Heart left ventricle (tissue), 16 donors: ENCODE measurements at places on chromosomes 11 and 22. TPM values are rescaled to one million over a fixed set of nuclear protein-coding genes. Genes with fewer than 3 reads are reported as not detected.

Gene LRP4
- 15.8 TPM for total RNA-seq

Gene LRRN4CL
- 2.4 TPM for total RNA-seq

Gene OR4C46
- total RNA-seq = not detected

Gene RPS13
- total RNA-seq = 747 TPM

Gene PACSIN3
- 330 TPM for total RNA-seq

Gene TCN2
- total RNA-seq = 16.5 TPM

Gene AIFM3
- 0.25 TPM for total RNA-seq

Gene FGF3
- total RNA-seq = not detected

DNA sequence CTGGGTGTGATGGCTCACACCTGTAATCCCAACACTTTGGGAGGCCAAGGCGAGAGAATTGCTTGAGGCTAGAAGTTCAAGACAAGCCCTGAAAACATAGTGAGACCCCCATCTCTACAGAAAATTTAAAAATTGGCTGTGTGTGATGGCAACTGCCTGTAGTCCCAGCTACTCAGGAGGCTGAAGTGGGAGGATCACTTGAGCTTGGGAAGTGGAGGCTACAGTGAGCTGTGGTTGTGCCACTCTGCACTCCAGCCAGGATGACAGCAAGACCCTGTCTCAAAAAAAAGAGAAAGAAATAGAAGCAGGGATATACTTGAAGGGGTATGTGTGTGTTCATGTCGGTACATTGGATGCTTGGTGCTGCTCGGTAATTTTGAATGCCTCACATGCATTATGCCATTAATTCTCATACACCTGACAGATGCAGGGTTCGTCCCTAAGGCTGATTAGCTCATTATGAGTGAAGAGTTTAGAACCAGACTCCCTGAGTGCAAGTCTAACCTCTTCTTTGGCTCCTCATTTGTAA, 14.0 kb downstream of the CRKL start:
- peaks cover 45% of the 10 kb centered on the region for H3K4me1 ChIP-seq
- DNase-seq = no peak
- H3K4me3 ChIP-seq = no peak overlapping the region
- H3K36me3 ChIP-seq = peaks cover 6% of the 10 kb centered on the region

- H3K4me3 ChIP-seq = no peak overlapping the region
- DNase-seq = peak; percentile 57
- peaks cover 4% of the 10 kb centered on the region for H3K4me1 ChIP-seq
- no peaks in the 10 kb centered on the region for H3K27me3 ChIP-seq
- peak overlapping the region; percentile 66 for H3K27ac ChIP-seq
Measured at GRCh38 chr11:72736452-72737069, 15.6 kb downstream of the ARAP1 start.

GRCh38 chr11:73252577-73253191, 19.5 kb upstream of the P2RY6 start:
- no peaks in the 10 kb centered on the region for H3K27me3 ChIP-seq
- no peak overlapping the region for H3K27ac ChIP-seq
- no peaks in the 10 kb centered on the region for H3K36me3 ChIP-seq
- no peak overlapping the region for H3K4me3 ChIP-seq
- peak; percentile 2 for DNase-seq

DNA sequence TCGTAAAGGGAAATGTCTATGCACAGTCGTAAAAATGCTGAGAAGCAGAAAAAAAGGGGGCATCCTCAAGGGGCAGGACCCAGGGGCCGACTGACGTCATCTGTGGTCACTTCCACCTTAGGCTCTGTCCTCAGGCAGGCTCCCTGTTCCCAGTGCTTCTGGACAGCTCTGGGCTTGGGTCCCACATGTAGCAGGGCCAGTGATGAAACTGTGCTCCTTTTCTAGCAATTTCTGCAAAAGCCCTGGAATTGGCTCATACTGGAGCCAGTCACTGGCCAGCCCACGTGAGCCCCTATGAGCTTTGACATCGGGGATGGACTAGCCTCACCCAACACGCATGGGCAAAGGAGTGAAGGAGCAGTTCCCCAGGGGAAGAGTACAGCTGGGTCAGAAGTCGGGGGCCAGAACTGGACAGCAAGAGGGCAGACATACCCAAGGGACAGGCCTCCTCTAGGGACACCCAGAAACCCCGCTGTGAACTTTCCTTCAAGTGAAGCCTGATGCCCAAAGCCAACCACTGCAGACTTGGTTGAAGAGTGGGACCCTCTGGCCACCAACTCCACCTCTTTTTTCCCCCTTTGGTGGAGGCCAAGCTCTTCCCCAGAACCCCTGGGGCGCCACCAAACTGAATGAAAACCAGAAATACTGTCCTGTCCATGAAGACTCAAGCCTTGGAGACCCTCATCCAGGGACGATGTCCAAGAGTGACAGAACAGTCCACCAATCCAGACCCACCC, 1349.0 kb downstream of the BRD1 start:
- H3K4me3 ChIP-seq = no peak overlapping the region
- H3K4me1 ChIP-seq = no peaks in the 10 kb centered on the region
- H3K27ac ChIP-seq = no peak overlapping the region

GRCh38 chr11:15819679-15820286, 536.6 kb downstream of the SOX6 start:
- DNase-seq = peak; percentile 88
- no peak overlapping the region for H3K4me3 ChIP-seq
- no peaks in the 10 kb centered on the region for H3K27me3 ChIP-seq
- H3K4me1 ChIP-seq = peaks cover 52% of the 10 kb centered on the region
- peak overlapping the region; percentile 52 for H3K27ac ChIP-seq

- H3K4me1 ChIP-seq = no peaks in the 10 kb centered on the region
- peak overlapping the region; percentile 73 for H3K27ac ChIP-seq
- H3K4me3 ChIP-seq = peak overlapping the region; percentile 71
- H3K27me3 ChIP-seq = peaks cover 38% of the 10 kb centered on the region
Measured at GRCh38 chr22:45504373-45505341, 2.0 kb downstream of the FBLN1 start.

DNA sequence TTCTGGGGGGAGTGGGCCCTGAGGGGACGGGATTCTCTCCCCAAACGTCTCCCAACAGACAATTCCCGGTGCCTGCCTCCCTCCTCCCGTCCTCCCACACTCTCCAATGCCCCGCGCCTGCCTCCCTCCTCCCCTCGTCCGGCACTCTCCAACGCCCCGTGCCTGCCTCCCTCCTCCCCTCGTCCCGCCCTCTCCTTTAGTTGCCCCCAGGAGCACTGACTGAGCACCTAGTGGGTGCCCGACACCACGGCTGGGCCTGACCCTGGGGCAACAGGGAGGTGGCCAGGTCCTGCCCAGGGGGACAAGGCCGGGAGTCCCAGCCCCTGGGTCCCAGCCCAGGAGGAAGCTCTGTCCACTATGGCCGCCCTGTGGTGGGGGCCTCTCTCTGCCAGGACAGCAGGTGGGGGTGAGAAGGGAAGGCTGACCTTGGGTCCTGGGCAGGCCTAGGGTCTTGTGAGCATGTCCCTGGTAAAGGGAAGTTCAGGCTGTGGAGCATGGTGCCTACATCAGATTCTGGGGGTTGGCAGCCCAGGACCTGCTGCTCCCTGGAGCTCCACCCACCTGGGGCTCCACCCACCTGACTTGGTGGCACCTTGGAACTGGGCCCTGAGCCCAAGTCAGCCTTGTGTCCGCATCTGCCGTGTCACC, 942.3 kb downstream of the BRD1 start:
- no peaks in the 10 kb centered on the region for H3K27me3 ChIP-seq
- H3K4me1 ChIP-seq = no peaks in the 10 kb centered on the region
- H3K36me3 ChIP-seq = no peaks in the 10 kb centered on the region
- H3K27ac ChIP-seq = no peak overlapping the region
- no peak overlapping the region for H3K4me3 ChIP-seq

DNA sequence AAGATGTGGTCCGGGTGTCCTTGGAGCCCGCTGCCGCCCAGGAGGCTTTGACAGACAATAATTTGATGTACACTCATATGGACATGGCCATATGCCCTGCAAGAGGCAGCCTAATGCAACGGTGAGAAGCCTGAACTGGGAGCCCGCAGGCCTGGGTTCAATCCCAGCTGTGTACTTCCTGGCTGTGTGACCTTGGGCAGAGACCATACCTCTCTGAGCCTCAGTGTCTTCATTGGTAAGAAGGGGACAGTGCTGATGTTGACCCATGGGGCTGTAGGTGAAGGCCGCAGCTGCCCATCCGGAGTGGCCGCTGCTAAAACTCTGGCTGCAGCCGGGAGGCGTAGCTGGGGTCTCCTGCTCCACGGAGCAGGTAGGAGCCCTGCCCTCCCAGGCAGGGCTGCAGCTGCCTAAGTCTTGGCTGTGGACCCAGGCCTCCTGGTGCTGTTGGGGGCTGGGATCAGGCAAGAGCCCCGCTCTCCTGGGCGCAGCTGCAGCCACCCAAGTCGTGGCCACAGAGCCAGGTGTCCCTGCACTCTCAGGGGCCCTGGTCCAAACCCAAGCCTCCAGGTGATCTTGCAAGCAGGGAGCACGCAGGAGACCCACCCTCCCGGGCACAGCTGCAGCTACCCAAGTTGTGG, 8.9 kb downstream of the IL2RB start:
- H3K4me1 ChIP-seq = no peaks in the 10 kb centered on the region
- no peak overlapping the region for H3K4me3 ChIP-seq
- no peak for DNase-seq
- H3K36me3 ChIP-seq = no peaks in the 10 kb centered on the region

DNA sequence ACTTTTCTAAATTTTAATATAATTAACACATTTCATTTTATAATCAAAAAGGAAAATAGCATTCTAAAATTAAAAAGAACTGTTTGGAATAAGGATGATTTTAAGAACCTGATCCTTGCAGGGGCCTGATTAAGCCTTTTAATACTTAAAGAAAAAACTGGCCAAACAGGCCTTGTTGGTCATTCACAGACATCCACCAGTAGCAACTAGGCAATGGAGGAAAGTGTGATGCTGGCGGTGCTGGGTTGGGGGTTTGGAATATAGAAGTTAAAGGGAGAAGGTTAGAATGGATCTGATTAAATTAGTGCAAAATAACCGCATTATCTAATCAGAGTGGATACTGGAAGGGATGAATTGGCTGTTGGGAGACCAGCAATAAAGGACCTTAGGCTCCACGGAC, 16.9 kb upstream of the TEAD1 start:
- no peak for DNase-seq
- no peak overlapping the region for H3K4me3 ChIP-seq
- H3K27me3 ChIP-seq = no peaks in the 10 kb centered on the region
- H3K27ac ChIP-seq = no peak overlapping the region
- no peaks in the 10 kb centered on the region for H3K4me1 ChIP-seq

DNA sequence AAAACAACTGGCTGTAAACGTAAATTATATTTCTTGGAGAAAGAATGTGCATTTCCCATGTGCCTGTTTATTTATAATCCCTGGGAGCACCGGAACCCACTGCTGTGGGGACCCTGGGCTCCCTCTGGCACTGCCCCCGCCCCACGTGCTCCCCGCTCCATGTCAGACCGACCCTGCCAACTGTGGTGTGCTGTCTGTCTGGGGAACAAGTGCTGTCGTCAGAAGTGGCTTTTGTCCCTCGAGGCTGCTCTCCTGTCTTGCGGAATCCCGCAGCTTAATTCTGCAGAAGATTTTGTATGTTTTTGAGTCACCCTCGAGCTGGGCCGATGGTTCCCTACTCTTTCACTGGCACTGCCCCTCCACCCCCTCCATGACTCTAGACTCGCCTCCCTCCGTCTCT, 2.4 kb downstream of the LRRC10B start:
- no peak overlapping the region for H3K4me3 ChIP-seq
- no peak for DNase-seq
- H3K27ac ChIP-seq = peak overlapping the region; percentile 7
- no peaks in the 10 kb centered on the region for H3K36me3 ChIP-seq
- H3K27me3 ChIP-seq = peaks cover 7% of the 10 kb centered on the region

GRCh38 chr11:48307760-48308386, 1.9 kb downstream of the OR4S1 start:
- peak; percentile 47 for DNase-seq
- H3K4me1 ChIP-seq = no peaks in the 10 kb centered on the region
- no peaks in the 10 kb centered on the region for H3K36me3 ChIP-seq
- H3K4me3 ChIP-seq = no peak overlapping the region
- no peaks in the 10 kb centered on the region for H3K27me3 ChIP-seq

DNA sequence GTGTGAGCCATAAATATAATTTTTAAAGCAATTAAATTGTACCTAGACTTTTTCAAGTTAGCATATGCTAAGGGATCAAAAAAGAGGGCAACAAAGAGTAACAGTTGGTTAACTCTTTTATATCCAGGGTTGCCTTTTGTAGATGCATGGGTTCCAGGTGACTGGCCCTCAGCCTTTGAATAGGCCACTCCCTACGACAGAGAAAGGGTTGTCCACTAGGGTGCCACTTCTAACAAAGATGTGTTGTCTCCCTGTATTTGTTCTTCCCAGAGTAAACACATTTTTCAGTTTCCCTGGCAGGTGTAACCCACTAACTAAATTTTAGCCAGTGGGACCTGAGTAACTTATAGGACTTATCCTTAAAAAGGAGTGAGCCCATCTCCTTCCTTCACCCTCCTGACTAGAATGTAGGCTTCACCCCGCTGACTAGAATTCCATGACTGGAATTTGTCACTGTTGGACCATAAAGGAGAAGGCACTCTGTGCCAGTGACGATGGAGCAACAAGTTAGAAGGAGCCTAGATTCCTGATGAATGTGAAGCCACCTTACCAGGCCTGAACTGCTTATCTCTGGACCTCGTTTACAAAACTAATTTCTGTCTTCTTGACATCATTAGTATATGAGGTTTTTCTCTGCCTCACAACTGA, 16.6 kb downstream of the TUG1 start:
- no peak overlapping the region for H3K4me3 ChIP-seq
- no peaks in the 10 kb centered on the region for H3K36me3 ChIP-seq
- H3K27ac ChIP-seq = no peak overlapping the region
- H3K27me3 ChIP-seq = no peaks in the 10 kb centered on the region
- no peaks in the 10 kb centered on the region for H3K4me1 ChIP-seq

- DNase-seq = peak; percentile 74
- H3K27me3 ChIP-seq = no peaks in the 10 kb centered on the region
- H3K27ac ChIP-seq = peak overlapping the region; percentile 90
Measured at GRCh38 chr11:65489706-65490320, 9.0 kb upstream of the MALAT1 start.

DNA sequence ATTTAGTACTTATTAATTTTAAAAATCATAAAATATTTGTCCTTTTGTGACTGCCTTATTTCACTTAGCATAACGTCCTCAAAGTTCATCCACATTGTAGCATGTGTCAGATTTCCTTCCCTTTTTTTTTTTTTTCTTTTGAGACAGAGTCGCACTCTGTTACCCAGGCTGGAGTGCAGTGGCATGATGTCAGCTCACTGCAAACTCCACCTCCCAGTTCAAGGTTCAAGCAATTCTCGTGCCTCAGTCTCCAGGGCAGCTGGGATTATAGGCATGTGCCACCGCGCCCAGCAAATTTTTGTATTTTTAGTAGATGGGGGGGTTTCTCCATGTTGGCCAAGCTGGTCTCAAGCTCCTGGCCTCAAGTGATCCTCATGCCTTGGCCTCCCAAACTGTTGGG, 10.6 kb downstream of the RAB6A start:
- DNase-seq = no peak
- H3K36me3 ChIP-seq = no peaks in the 10 kb centered on the region
- peaks cover 21% of the 10 kb centered on the region for H3K4me1 ChIP-seq
- H3K27me3 ChIP-seq = no peaks in the 10 kb centered on the region
- H3K27ac ChIP-seq = no peak overlapping the region
- H3K4me3 ChIP-seq = no peak overlapping the region
